ENCODE measurements at places on chromosomes 5 and 9.

- no peak for DNase-seq
These were observed 7.6 kb downstream of the SEC16A start for GRCh38 chr9:136474974-136475865.

DNA sequence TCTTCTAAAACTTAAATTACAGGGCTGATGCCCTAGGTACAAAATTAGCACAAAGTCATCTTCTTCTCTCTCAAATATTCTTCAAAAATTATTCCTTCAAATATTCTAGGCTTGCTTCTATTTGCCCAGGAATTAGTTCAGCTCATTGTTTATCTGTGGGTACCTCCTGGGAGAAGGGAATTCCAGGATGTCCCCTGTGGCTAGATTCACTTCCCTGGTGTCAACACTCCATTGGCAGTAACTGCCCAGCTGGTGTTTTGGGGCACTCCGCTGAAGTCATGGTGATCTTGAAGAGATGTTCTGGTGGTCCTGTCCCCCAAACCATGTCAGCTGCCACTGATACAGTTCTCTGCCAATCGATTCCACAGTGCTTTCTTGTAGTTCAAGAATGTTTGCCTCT lies 26.2 kb upstream of the TGFBR1 start:
- no peak for DNase-seq

DNA sequence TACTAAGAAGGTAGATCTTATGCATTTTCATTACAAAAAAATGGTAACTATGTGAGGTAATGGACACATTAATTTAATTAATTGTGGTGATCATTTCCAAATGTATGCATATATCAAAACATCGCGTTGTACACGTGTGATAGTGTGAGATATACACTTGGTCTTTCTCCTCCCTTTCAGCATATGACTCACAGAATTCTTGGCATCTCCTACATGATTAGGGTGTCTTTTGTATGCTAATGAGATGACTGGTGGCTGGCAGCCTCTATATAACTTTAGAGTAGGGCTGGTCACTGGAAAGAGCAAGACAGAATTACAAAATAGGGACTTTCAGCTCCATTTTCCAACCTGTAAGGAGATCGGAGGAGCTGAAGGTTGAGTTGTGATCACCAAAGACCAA lies 1167.6 kb downstream of the CDH12 start:
- DNase-seq, result no peak

- no peak for DNase-seq
These were observed 25.4 kb downstream of the SREK1 start for GRCh38 chr5:66169534-66169933.

GRCh38 chr9:95820074-95820473 lies 55.4 kb upstream of the ERCC6L2 start:
- no peak for DNase-seq

DNA sequence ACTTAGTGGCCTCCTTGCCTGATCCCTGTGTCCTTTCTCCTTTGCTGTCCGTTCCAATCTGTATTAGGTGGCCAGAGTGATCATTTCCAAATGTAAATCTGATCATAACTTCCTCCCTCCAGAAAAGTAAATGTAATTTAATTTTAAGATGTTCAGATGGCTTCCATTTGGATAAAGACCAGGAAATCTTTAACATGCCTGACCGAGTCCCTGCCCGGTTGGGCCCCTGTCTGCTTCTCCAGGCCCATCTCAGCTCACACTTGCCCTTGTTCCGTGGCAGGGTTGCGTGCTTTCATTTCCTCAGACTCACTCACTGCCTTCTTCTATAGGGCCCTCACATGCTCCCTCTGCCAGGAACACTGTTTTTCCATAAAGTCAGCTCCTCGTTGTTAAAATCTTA lies 7.6 kb downstream of the MAP3K1 start:
- DNase-seq, result no peak

- no peak for DNase-seq
These were observed 189.4 kb downstream of the BNC2 start for GRCh38 chr9:16680975-16681651.

DNA sequence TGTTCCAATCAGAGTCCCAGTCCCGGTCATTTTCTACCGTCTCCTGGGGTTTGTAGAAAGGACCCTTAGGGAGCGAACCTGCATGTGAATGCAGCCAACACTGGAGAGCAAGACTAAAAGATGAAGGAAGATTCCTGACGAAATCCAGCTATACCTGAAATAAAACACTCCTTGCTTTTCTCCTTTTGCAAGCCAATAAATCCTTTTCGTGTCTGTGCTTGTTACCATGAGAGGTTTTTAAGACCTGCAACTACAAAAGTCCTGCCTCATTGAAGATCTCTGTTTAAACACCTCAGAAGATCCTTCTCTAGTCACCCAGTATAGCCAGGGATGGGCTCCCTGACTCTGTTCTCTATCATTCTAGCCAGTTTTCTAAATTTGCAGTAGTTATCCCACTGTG lies 10.0 kb upstream of the SLC34A1 start:
- DNase-seq, result no peak

- no peak for DNase-seq
These were observed 596 bp upstream of the FGFR4 start for GRCh38 chr5:177085985-177086653.

DNA sequence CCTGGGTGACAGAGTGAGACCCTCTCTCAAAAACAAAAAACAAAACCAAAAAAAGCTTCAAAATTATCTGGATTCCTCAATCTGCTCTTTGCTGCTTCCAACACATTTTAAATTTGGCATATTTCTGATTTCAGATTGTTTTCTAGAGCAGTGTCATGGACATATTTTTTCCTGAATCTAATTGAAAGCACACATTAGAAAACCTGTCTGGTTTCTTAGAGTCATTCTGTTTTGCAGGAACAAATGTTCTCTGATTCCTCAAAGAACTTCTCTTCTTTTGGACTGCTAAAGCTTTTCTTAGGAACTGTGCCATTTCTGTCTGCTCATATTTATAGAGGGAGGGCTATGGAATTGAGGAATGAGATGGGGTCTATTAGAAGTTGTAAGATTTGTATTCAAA lies 81.6 kb downstream of the RAI14 start:
- no peak for DNase-seq

DNA sequence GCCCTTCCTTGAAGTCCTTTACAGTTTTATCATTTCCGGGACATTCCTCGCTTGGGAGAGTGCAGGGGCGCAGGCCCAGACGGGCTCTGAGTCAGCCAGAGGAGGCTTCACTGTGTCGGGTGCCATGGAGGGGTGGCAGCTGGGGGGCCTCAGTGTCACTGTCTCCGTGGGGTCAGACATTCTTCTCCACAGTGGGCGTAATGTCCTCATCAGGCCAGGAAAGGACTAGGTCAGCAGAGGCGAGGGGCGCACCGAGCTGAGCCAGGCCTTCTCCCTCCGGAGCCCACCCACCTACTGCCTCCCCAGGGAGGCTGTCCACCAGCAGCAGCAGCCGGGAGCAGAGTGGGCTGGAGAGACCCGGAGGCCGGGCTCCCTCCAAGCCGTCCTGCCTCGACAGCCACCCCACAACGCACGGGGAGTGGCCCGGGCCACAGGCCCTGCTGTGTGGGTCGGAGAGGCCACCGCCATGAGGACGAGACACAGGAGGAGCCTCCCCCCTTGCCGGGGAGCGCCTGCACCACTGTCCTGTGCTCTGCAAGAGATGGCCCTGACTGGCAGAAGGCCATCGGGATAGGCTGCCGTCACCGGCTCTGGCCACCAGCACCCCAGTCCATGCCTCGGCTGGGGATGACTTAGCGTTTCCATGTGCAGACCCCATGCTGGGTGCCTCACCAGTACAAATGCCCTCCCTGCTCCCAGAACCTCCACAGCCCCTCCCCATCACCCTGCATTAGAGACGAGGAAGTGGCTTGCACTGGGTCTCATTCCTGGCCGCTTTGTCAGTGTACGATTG lies 26.5 kb downstream of the SARDH start:
- DNase-seq, result peak; percentile 7

GRCh38 chr5:144487761-144488160 lies 317.1 kb downstream of the KCTD16 start:
- DNase-seq, result peak; percentile 25

DNA sequence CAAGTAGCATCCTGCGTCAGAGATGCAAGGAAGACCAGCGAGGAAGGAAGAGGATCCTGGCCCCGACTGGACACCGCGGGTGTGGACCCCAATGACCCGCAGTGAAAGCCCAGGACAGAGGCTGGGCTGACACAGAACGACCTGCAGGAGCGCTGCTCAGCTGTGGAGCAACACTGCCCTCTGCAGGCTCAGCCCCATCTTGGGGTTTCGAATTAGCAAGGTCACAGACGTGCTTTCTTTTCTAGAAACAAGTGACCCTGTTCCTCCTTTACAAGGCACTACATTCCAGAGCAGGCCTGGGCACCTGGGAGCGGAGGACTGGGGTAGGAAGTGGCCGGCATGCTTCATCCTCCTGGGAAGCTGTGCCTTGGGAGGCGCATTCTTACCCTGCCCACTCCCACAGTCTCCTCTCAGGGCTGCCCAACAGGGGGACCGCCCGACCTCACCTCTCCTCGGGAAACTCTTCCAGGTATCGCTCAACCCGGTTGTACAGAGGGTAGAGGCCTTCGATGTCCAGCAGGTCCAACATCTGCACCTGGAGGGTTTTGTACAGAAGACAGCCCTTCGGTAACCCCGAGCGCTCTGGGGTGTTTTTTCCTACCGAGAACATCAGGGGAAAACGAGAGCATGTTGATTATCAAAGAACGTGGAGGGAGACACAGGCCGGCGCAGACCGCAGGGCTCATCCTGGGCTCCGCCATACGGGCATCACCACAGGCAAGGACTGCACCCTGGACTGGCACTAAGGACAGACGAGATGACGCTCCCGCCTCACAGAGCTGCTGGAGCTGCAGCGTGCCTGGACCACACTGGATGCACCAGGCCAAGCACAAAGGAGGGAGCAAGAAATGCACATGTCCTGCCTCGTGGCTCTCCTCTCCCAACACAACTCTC lies 35.0 kb downstream of the IPPK start:
- DNase-seq, result peak; percentile 68

DNA sequence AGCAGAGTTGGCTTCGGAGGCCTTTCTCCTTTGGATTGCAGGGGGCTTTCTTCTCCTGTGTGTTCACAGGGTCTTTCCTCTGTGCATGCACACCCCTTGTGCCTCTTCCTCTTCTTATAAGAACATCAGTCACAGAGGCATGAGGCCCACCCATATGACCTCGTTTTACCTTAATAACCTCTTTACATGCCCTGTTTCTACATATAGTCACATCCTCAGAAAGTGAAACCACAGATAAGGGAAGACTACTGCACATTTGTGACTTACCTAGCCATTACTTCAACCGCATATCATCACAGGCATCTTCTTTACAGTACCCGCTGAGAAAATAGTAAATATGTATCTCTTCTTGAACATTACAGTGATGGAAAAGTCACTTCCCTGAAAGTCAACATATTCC lies 204.9 kb upstream of the TARS1 start:
- DNase-seq, result no peak

GRCh38 chr5:64939772-64940510 lies 171.2 kb downstream of the CWC27 start:
- no peak for DNase-seq

GRCh38 chr5:154384480-154385235 lies 61.1 kb upstream of the SAP30L start:
- no peak for DNase-seq

- no peak for DNase-seq
These were observed 500.2 kb upstream of the ADAMTS16 start for GRCh38 chr5:4639946-4640345.

DNA sequence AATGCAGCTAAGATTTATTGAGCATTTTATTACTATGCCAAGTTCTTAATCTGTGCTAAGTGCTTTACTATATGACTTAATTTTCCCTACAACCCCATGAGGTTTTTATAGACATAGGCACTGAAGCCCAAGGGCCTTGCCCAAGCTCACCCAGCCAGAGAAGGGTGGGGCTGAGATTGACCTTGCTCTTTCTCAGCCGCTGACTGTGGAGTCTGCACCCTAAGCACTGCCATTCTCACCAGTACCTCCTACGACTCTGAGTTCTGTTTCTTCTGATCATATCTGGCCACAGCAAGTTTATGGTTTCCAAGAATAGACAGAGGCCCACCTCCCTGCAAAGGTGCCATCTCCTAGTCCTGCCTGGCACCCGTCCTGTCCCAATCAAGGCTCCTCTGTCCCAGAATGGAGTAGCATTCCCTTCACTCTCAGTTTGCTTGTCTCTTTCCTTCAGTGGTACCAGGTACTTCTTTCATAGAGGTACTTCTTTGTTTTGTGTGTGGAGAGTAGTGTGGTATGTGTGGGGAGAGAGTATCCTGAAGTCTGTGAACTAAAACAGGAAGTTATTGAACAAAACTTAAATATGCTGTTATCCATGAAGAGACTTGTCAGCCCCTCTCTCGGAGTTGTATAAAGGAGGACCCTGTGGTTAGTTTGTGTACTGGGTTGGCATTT lies 42.6 kb downstream of the CSF1R start:
- no peak for DNase-seq

- DNase-seq, result no peak
These were observed 1.4 kb downstream of the NCS1 start for GRCh38 chr9:130173666-130173983.

DNA sequence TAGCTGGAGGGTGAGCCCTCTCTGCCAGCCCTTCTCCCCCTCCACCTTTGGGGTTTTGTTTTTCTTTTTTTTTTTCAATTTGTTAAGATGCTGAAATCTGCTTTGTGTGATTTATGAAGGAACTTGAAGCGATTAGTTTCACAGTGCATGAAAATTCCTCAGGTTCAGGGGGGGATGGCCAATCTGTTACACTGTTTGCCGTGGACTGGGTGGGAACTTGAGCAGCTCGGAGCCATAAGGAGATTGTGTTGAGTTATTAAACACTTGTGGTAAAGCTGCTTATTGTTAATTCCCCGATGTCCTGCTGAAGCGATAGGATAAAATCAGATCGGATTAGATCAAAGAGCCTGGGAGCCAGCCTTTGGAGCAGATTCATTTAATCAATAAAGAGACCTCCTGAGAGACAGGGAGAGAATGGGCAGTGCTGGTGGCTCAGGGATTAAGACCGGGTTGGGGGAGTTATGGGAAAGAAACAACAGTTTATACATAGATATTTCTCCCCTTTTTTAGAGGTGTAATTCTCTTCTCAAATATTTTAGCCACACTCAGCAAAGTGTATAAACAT lies 105.8 kb upstream of the SPATA31D4 start:
- DNase-seq, result no peak

DNA sequence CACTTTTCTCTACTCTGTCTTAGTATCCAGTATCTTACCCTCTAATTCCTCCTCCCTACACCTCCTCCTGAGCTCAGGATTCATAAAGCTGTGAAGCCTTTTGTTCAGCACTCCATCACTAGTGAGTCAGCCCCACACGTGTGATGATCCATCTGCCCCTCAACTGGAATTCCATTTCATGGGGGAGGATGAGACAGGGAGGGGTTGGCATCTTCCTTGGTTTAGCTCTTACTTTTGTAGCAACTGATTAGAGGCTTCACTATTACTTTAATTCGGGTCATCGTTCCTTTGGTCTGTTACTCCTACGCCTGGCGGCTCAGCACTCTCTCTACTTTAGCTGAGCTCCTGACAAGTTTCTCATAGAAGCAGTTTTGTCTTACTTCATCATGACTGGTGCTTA lies 11.8 kb downstream of the BTNL8 start:
- DNase-seq, result no peak

DNA sequence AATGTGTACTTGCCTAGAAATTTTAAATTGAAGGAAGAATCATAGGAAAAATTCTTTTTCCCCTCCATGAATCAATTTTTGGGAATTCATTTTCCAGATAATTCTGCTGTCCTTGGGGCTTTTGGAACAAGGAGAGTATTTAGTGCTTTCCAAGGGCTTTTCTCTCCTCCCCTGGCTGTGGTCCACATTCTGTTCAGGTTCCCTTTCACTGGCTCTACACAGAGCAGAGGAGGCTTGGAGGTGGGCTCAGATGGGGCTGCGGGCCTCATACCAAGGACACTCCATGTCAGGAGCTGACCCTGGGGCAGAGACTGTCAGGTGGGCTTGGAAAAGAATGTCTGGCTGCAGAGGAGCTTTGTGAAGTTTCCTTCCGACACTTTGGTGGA lies 128.1 kb downstream of the GADD45G start:
- DNase-seq, result no peak
